ENCODE measurements at places on chromosomes 1 and 21. TPM values are rescaled to one million over a fixed set of nuclear protein-coding genes. Genes with fewer than 3 reads are reported as not detected.

The C1orf74 gene
- total RNA-seq = 4.4 TPM

The SLC22A15 gene
- total RNA-seq = 7.6 TPM

The GNAT2 gene
- total RNA-seq = 0.17 TPM

The SH2D1B gene
- not detected for total RNA-seq

The SPRR1A gene
- total RNA-seq = not detected

The FABP3 gene
- 109 TPM for total RNA-seq

The F13B gene
- total RNA-seq = not detected

The CCDC17 gene
- total RNA-seq = 0.99 TPM

The TNNI3K gene
- total RNA-seq = 1.8 TPM

The GIPC2 gene
- 0.33 TPM for total RNA-seq

The CAMK2N1 gene
- total RNA-seq = 36.7 TPM

The PROK1 gene
- total RNA-seq = not detected

The HORMAD1 gene
- not detected for total RNA-seq

The CRABP2 gene
- total RNA-seq = 248 TPM

The LHX8 gene
- total RNA-seq = under 0.01 TPM

The FMO1 gene
- total RNA-seq = 0.66 TPM

The KRTAP26-1 gene
- not detected for total RNA-seq

The TESK2 gene
- 2.5 TPM for total RNA-seq

The SELENBP1 gene
- total RNA-seq = 120 TPM

Data from smooth muscle cell of trachea (primary cell).